ENCODE measurements at places on chromosomes 2 and 18.

- DNase-seq, result no peak
Observed at GRCh38 chr2:135980434-135981079, 4.9 kb downstream of the DARS1 start.

GRCh38 chr2:181203916-181204315, 223.5 kb downstream of the UBE2E3 start:
- DNase-seq, result no peak

DNA sequence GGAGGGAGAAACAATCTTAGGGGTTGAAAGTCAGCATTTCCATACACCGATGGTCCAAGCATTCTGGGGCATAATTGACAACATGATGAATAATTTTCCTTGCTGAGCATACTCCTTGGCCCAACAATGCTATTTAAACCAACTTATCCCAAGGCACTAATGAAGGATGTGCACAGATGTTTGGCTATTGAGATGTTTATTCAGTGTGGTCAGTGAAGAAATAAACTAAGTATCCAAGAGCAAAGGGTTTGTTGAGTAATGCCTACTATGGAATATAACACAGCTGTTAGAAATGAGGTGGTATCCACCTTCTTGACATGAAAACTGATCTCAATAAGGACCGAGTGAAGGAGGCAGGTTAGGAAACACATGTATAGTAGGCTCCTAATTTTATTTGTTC, 53.9 kb upstream of the RAB6D start:
- no peak for DNase-seq

GRCh38 chr18:12741351-12741750, 38.5 kb downstream of the PSMG2 start:
- no peak for DNase-seq

- DNase-seq, result no peak
Observed at GRCh38 chr18:37476182-37476581, 89.4 kb downstream of the CELF4 start.

DNA sequence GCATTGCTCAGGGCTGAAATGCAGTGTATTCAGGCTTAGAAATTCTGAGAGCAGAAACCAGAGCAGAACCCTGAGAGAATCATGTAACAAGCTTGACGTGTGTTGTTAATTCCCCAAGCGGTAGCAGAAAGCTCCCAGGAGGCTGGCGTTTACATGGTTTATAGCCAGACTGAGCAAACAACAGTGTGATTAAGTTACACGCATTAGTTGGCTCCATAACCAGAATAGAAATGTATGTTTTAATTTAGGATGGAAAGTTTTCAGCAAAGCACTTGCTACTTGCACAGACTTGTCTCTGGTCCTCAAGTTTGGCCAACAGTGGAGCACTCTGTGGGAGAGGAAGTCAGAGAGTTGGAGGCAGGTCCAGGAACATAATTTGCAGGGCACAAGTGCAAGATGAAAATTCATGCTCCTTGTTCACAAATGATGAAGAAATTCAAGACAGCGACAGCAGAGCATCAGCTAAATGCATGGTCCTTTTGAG, 69.3 kb downstream of the MAPK4 start:
- DNase-seq, result no peak

DNA sequence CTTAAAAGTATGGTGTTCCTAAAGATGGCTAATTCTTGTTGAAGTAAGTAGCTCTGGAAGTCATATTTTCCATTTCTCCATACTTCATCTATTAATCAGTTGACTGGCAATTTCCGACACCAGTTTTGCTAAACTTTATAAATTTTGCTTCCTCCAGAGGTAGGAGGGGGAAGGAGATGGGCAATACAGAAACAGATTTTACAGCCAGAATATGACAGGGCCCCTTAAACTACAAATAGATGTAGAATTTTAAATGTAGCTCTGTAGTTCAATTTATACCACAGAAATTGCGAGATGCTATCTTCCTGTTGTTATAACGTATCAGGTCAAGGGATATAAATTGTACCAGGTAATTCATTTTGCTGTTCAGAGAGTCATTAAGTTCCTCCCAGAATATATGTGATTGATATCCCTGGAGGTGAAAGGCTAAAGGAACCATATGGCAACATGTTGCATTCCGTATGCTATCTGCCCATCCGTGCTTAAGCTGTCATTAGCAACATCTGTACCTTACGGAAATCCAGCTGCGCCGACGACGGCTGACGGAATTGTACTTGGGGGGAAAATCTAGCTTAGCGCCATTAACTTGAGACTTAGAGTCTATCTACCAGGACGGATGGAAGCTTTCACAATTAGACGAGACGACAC, 8.4 kb upstream of the NR4A2 start:
- DNase-seq, result no peak
